ENCODE measurements at places on chromosomes 13 and 19.

GRCh38 chr19:18000480-18000914 is 7.5 kb upstream of the ARRDC2 start:
- no peak for DNase-seq

GRCh38 chr13:26605845-26606244 is 48.4 kb downstream of the WASF3 start:
- no peak for DNase-seq

- no peak for DNase-seq
Observed at GRCh38 chr13:23628765-23629565, 58.8 kb downstream of the TNFRSF19 start.

GRCh38 chr13:94344126-94344818 is 135.2 kb downstream of the DCT start:
- DNase-seq: no peak

GRCh38 chr13:45817833-45818232 is 33.7 kb downstream of the SIAH3 start:
- no peak for DNase-seq

DNA sequence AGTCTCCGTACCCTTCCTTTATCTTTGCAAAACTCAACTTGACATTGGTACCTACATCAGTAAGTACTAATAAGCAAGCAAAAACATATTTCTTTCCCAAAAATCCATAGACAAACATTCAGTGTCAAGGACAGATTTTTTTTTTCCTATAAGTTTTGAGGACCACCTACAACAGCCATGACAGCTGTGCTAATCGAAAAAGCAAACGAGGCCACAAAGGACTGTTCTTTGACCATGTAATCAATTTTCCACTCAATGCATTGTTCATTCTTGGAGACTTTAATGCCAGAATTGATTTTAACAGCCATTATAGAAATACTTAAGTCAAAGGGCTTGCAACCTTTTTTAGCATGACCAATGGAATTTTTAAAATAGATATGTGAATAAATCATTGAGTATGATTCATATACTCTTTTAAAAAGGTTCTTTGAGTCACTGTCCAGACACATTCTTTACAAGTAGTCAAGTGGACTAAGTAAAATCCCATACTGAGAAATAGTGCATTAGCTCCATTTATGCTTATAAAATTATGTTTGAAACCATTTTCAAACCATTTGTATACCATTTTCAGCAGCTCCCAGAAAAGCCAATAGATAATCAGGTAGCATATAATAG is 323.9 kb downstream of the MZT1 start:
- DNase-seq: no peak

DNA sequence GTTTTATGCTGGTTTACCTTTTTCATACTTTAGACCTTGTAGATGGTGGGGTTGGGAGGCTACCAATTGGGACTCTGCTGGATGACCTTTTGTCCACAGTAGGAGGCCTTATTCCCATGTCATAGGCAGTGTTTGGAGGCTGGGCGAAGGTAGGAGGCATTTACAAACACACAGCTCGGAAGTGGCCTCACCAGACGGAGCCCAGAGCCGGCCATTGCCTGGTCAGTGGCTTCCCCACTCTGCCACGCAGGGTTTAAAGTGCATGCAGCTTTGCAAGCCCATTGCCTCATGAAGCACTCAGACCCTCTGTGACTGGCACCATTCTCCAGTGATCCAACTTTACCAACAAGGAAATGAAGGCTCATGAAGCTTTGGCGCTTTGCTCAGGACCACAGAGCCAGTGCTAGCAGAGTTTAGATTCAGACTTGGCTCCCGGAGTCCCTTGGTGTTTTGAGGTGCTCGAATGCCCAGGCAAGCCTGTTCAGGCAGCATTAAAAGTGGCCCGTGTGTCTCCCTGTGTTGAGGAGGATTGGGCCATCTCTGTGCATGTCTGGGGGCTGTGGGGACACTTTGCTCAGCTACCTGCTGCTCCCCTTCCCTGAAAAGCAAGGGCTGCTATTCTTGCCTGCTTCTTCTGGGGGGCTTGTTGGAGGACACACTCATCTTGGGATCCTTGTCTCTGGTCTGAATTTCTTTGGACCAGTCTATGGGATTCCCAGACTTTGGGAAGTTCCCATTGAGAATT is 148.7 kb downstream of the ZNF536 start:
- DNase-seq: no peak

DNA sequence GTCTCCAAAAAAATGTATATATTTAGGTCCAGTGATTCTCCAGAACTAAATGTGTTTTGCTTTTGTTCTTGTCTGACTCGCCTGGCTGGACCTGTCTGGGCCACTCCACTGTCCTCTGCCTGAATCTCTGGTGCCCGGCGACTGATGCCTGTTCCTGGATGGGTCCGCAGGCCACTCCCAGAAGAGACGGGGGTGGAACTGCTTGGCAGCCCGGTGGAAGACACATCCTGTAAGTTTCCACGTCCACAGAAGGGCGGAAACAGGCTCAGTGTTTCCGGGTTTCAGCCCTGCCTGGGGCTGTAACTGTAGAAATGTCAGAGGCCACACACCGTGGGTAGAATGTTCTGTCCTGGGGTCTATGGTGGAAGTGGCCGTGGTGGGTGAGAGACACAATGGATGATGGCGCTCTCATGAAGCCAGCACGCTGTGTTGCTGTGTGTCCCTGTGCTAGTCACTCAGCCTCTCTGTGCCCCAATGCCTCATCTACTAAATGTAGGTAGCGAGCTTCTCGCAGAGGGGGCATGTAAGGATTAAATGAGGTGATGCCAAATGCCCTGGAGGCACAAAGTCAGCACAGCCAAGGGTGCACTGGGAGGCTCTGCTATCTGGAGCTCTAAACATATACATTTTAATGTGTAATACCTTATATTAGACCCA is 22.0 kb downstream of the ATCAY start:
- DNase-seq: no peak

DNA sequence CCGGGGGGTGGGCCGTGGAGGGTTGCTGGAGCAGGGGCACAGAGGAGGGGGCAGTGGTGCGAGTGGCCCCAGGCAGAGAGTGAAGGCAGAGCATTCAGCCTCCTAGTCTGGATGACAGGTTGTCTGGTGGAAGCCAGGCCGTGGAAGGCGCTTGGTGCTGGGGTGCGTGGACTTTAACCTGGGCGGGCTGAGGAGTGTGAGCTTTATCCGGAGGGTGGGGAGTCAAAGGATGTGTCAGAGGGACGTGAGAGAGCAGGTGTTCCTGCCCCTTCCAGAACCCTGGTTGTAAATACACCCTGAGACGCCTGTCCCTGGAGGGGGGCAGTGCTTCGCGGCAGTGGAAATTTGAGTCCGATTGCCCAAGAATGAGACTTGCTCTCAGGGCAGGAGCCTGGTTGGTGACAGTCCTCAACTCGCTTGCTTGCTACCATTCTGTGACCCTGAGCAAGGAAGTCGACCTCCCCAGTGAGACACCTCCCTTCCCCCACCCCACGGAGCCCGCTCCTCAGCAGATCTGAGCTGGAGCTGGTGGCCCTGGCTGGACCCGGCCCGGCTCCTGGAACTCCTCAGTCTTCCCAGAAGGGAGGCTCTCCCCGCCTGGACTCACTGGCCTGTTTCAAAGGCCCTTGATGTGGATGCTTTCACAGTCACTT is 2.3 kb downstream of the SPPL2B start:
- no peak for DNase-seq

DNA sequence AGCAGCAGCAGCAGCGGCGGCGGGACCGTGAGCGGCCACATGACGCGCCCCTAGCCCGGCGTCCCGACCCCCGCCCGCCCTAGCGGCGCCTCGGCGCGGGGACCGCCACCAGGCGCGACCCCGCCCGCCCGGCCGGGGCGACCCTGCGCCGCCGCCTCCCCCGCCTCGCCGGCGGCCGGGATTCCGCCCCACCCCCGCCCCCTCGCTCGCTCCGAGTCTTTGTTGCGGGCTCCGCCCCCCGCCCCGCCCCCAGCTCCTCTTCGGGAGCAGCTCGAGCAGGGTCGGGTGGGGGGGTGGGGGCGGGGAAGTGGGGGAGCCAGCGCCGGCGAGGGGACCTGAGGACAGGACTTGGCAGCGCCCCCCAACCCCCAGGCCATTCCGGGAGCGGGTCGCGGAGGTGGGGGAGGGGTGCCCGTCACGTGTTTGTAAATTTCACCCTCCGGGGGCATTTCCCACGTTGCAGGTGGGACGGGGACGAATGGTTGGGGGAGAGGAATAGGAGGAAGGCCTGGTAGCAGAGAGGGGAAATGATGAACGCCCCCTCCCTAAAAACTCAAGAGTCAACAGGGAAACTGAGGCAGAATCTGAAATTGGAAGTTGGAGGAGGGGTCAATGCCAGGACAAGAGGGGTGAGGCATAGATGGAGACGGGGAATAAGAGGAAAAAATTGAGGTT is at the start of gene OLFM2:
OLFM2 (minus strand) TSS at position 190 of the 675 bp plus-strand sequence; CDS start at position 41, 149 bp downstream.
- no peak for DNase-seq

DNA sequence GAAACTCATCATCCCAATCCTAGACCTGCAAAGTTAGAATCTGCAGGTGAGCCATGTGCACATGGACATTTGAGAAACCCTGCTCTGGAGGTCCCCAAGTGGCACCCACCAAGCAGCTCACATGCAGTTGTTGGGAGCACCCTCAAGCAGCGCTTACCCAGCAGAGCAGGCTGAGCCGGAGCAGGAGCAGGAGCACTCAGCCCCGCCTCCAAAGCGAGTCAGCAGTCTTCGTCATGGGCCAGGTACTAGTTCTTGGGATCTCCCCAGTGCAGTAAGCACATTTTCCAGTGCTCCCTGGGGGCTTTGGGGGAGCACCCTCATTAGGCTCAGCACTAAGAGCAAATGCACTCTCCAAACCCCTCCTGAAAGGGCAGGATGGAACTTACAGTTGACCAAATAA is 572.7 kb downstream of the IRS2 start:
- DNase-seq: no peak

DNA sequence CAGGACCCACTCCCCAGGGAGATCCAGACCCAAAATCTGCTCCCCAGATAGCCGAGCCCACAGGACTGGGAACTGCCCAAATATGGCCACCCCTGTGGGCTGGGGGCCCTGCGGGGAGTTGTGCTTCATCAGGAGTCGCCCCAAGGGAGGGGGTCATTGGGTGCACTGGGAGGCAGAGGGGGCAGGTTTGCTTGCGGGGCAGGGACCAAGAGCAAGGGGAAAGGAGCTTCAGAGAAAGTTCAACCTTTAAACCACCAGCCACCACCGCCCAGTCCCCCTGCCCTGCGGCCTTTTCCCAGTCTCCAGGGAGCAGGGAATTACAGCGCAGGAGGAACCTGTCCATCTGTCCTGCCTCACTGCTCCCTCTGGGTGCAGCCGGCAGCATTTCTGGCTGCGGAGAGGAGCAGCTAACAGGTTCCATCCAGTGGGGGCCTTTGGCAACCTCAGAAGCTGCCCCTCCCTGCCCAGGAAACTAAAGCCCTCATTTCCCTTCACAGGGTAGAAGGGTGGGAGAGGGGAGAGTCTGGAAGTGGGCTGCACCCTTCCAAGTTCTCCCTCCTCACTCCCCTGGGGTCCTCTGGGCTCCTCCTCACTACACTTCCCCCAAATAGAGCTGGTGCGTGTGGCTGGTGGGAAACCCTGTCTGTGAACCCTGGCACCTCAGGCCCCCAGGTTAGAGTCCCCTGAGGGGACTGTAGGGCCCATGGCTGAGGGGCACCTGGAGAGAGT is 13.8 kb upstream of the ASF1B start:
- DNase-seq: no peak

GRCh38 chr13:84896128-84896527 is 903.1 kb downstream of the SLITRK6 start:
- DNase-seq: peak; percentile 46

DNA sequence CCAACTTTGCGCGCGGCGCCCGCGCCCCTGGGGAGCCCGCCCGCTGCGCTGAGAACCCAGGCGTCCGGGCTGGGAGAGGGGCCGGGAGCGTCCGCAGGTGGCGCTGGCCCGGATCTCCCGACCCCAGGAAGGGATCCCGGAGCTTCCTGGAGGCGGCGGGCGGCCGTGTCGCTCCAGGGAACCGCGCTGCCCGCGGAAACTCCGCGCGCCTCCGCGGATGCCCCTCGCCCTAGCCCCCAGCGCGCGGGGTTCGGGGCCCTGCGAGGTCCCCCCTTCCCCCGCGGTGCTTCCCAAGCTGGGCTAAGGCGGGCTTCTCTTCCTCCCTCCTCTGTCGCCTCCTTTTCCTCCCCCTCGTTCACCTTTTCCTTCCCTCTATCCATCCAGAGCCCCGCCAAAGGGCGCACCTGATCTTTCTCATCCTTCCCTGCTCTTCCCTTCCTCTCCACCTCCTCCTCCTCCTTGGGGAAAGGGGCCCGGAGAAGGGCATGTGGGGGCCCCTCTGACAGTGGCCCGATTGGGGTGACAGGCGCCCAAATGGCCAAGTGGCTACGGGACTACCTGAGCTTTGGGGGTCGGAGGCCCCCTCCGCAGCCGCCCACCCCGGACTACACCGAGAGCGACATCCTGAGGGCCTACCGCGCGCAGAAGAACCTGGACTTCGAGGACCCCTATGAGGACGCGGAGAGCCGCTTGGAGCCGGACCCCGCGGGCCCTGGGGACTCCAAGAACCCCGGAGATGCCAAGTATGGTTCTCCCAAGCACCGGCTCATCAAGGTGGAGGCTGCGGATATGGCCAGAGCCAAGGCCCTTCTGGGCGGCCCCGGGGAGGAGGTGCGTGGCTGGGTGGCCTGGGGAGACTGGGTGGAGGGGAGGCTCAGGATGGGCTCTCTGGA is 710 bp downstream of the SHD start:
- DNase-seq: no peak

DNA sequence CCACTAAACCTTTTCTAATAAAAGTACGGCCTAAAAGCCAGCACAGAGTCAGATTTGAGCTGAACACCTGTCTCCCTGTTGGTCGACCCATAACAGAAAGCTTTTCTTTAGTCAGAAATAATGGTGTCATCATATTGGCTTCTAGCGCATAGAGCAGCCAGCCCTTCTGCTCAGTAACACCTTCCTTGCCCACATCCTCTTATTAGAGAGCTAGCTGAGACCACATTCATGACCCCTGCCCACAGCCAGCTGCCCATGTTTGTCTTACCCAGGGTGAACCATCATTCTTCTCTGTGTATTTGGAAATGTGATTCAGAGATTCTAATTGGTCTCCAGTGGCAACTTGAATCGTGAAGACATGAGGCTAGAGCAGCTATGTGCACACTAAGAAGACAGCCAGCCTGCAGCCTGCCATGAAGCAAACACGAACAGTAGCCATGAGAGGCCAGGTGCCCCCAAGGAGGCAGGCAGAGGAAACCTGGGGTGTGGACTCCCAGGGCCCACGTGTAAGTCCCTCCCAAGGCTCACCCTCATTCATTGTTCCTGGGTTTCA is 82.3 kb upstream of the PDCD5 start:
- DNase-seq: no peak

GRCh38 chr19:46133101-46133627 is 8.7 kb upstream of the IGFL3 start:
- peak; percentile 54 for DNase-seq

DNA sequence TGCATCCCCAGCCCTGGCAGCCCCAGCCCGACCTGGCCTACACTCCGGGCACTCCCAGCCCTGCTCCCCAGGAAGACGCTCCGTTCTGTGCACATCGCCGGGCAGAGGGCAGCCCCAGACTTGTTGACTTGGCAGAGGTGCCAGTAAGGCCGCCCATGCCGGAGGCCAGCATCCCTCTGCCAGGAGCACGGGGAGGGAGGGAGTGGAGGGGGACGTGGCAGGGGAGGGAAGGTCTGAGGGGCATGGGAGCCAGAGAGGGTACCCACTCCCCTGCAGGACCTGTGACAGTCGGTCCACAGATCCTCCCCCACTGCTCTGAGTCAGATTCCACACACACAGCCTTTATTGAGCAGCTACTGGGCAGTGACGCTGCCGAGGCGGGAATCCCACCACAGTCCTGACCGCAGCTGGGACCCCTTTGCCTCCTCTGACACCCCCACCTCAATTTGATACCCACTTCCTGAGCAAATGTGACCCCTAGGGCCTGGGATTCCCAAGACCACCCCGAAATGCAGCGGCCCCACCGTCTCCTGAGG is 1.9 kb upstream of the NKPD1 start:
- DNase-seq: no peak

Data from fibroblast of gingiva (primary cell).